ENCODE measurements at places on chromosomes 7 and 10.

DNA sequence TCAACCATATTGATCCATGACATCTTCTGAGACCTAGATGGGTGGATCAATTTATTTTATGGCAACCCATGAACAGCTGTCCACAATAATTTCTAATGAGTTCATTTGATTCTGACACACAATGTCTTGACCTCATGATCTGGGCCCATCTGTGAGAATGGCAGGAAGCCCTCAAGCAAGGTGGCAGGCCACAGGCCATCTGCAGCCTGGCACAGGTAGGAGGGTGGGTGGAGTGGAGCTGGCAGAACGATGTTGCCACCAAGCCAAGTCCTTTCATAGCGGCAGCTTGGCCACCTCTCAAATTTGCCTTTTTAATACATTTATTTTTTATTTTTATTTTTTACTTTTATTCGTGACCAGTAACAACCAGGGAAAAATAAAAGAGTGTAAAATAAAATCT, 1181.6 kb upstream of the SORCS1 start:
- H3K4me1 ChIP-seq = no peaks in the 10 kb centered on the region
- H3K36me3 ChIP-seq = no peaks in the 10 kb centered on the region
- no peaks in the 10 kb centered on the region for H3K27me3 ChIP-seq
- no peak overlapping the region for H3K4me3 ChIP-seq
- no peak for DNase-seq
- H3K27ac ChIP-seq = no peak overlapping the region

DNA sequence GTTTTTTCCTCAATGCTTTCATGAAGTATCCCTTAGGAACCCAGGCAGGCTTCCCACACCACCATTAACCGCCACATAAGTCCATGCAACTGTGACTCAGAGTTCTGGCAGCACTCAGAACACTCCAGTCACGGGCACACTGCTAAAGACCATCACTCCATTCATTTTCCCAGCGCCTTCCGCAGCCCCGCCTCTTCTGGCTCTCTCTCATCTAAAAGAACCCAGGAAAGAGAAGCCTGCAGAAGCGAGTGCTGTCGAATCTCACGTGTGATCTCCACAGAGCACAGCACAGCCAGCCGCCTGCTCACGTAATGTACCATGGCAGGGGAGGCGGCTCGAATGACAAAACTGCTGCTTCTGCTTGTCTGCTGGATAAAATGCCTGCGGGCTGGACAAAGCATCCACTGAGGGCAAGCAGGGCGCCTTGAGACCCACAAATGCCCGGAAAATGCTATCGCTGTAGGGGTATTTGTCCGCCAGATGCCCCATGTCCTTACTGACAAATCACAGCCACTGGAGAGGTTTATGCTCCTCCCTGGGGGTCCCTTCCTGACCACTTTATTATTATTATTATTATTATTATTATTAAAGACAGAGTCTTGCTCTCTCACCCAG, 1.8 kb downstream of the PSMG3 start:
- no peak overlapping the region for H3K4me3 ChIP-seq
- H3K27me3 ChIP-seq = no peaks in the 10 kb centered on the region
- H3K4me1 ChIP-seq = peaks cover 3% of the 10 kb centered on the region
- DNase-seq = no peak
- H3K27ac ChIP-seq = no peak overlapping the region
- H3K36me3 ChIP-seq = no peaks in the 10 kb centered on the region

DNA sequence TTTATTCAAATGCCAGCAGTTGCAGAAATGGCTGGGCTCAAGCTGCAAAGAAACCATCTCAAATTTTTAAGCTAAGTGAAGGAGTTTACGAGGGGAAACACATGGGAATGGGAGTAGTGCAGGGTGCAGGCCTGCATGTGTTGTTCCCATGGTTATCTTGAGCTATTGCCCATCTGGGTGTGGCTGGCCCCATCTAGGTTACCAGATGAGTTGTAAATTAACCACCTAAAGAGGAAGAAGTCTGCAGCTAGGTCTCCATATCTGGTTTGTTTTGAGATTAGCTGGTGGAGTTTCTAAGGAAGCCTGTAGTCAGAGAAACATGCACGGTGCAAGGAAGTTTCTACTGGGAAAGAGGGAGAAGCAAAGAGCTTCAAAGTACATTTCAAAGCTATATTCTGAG, 23.3 kb upstream of the STEAP2 start:
- no peaks in the 10 kb centered on the region for H3K4me1 ChIP-seq
- H3K27ac ChIP-seq = no peak overlapping the region
- no peak for DNase-seq
- H3K27me3 ChIP-seq = no peaks in the 10 kb centered on the region
- H3K36me3 ChIP-seq = no peaks in the 10 kb centered on the region
- H3K4me3 ChIP-seq = no peak overlapping the region

GRCh38 chr7:121187676-121188075, 141.1 kb upstream of the WNT16 start:
- no peak overlapping the region for H3K27ac ChIP-seq
- no peaks in the 10 kb centered on the region for H3K4me1 ChIP-seq
- no peaks in the 10 kb centered on the region for H3K27me3 ChIP-seq
- DNase-seq = no peak
- no peak overlapping the region for H3K4me3 ChIP-seq

GRCh38 chr10:100748231-100749058, 3.1 kb downstream of the PAX2 start:
- H3K4me3 ChIP-seq = peak overlapping the region; percentile 22
- peaks cover 100% of the 10 kb centered on the region for H3K27me3 ChIP-seq
- H3K4me1 ChIP-seq = peaks cover 54% of the 10 kb centered on the region
- H3K36me3 ChIP-seq = no peaks in the 10 kb centered on the region
- H3K27ac ChIP-seq = no peak overlapping the region

DNA sequence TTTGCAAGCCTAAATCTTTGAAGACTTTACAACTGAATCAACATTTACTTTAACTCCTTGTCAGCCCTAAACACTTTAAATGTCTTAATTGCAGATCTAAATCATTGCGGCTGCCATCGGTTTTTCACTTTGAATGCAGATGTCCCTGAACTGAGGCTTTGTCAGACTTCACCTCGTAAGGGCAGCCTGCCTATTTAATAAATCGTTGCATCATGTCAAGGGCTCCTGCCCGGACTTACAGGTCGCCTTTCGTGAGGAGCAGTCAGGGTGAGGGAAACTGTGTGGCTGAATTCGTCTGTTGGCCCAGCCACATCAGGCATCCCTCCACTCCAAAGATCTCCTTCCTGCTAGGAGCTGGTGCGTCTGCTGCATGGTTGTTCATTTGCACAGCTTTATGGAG, 368.2 kb upstream of the NPVF start:
- H3K4me3 ChIP-seq = no peak overlapping the region
- H3K4me1 ChIP-seq = no peaks in the 10 kb centered on the region
- H3K27me3 ChIP-seq = no peaks in the 10 kb centered on the region
- H3K36me3 ChIP-seq = no peaks in the 10 kb centered on the region
- no peak overlapping the region for H3K27ac ChIP-seq

- no peak for DNase-seq
- H3K27ac ChIP-seq = no peak overlapping the region
- no peaks in the 10 kb centered on the region for H3K27me3 ChIP-seq
- no peaks in the 10 kb centered on the region for H3K36me3 ChIP-seq
Measured at GRCh38 chr7:158971214-158971613, 114.9 kb downstream of the DYNC2I1 start.

All from neural progenitor cell (in vitro differentiated cells).